ENCODE measurements at places on chromosomes 6 and 20.
A peak's percentile ranks its signal among the peaks of the same experiment; 100 is the strongest.

- no peak for DNase-seq
Measured at GRCh38 chr20:17992224-17992637, 23.4 kb downstream of the MGME1 start.

DNA sequence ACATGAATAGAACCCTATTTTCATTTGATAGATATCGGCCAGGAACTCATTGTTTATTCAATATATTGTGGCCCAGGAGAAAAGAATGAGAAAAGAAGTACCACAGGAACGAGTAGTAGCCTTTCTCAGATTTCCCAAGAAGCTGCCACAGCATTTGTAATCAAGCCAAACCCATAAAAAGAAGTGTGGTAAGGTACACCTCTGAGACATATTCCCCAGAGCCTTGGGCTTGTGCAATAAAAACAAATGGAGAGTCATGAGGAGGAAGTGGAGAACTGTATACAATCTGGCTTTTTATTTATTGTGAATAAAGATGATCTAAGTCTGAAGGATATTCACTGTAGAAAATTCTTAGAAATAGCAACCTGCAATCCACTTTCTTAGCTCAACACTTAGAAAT is 36.7 kb downstream of the KIF6 start:
- no peak for DNase-seq

DNA sequence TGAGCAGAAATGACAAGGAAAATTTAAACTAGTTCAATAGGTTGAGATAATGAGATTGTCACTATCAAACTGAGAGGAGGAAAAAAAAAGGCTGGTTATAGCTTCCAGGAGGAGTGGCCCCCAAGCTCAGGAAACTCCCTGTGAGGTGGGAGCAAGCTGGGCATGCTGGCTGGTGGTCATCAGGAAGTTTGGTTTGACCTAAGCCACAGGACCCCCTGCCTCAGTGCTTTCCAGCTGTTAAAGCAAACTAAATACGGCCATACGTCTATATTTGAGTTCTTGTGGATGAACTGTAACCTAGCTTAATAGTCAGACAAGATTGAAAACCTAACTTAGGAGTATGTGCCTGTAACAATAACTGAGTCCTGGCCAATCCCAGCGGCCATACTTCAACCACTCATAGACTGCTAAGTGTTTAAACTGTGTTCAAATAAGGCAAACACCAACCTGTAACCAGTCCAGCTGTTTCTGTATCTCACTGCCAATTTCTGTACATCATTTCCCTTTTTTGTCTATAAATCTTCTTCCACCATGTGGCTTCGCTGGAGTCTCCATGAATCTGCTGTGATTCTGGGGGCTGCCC is 24.6 kb upstream of the ZBTB24 start:
- DNase-seq, result no peak

- DNase-seq, result no peak
Measured at GRCh38 chr20:14960831-14961230, 623.4 kb upstream of the FLRT3 start.

DNA sequence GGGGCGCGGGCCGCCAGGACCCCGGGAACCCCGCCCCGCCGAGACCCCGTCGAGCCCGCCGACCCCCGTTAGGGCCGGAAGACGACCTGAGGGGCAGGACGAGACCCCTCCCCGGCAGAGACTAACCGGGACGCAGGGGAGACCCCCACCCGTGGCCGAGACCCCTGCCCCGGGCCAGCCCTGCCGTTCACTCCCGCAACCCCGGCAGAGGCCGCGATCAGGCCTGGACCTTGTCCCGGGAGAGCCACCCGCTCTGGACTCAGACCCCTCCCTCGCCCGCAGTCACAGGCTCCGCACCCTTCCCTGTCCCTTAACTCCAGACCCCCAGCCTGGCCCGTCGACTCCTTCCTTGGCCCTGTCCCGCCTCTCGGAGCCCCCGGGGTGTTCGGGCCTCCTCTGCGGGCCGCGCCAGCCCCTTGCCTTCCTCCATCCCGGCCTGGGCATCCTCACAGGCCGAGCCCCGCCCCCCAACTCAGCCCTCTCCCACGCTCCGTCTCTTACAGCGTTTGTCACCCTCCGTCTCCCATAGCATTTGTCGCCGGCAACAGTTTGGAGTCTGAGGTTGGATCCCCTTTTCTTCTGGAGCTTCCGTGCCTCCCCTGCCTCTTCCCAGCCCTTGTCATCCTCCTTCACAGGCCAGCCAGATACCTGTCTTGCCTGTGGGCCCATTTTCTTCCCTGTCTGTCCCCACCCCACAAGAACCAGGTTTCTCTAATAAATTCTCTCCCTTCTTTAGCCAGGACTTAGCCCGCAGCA is 569 bp downstream of the TCEA2 start:
- DNase-seq, result no peak

GRCh38 chr20:34112600-34113101 is 608 bp upstream of the EIF2S2 start:
- DNase-seq, result no peak

GRCh38 chr6:36725581-36725980 is 28.0 kb downstream of the RAB44 start:
- no peak for DNase-seq

DNA sequence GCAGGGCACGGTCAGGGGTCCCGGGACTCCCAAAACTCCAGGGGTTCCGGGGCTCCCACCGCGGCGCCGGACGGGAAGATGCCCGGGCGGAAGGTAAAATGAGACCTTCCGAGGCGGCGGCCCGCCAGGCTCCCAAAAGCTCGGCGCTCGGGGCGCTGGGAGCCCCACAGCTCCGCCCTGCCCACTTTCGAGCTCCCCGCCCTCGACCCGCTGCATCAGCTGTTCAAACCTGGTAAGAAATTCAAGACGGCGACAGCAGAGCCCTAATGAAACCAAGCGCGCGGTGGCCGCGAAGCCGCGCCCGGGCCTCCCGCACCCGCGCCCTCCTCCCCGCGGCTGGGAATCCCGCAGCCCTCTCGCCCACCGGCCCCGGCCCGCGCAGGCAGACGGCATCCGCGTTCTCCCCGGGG is 369 bp downstream of the SLC4A11 start:
- no peak for DNase-seq

DNA sequence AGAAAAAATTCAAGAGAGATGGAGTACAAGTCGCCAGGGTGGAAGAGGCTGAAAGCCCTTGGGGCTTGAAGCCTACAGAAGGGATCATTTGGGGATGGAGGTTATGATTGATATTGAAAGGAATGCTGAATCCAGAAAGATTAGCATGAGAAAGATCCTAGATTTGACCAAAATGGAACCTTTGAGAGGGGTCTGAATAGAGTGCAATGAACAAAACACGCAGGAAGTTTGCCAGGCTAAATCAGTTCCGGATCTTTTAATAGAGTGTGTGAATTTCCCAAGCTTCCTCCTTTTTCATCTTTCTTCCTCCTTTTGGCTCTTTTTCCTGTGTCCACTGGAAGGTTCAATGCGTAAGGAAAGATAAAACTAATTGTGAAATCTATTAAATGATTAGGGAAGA is 15.3 kb downstream of the IPCEF1 start:
- no peak for DNase-seq

DNA sequence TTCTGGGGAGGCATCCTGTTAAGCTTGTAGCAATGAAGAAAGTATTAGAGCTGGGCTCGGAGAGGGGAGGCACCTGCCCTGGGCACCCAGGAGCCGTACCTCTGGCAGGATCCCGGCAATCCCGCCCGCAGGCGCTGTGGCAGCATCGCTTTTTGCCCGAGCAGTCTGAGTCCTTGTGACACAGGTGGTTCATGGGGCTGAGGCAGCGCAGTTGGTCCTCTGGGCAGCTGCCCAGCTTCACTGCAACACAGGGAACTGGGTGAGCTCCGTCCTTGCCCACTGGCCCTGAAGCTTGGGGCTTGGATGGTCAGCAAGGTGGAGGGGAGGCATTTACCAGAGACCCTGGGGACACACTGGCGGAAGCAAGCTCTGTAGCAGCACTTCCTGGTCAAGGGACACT is 4.7 kb downstream of the WFDC5 start:
- no peak for DNase-seq

GRCh38 chr6:1770968-1771723 is 161.4 kb downstream of the FOXC1 start:
- DNase-seq, result peak; percentile 71

GRCh38 chr20:18255526-18255925 is 32.8 kb upstream of the ZNF133 start:
- DNase-seq, result no peak

DNA sequence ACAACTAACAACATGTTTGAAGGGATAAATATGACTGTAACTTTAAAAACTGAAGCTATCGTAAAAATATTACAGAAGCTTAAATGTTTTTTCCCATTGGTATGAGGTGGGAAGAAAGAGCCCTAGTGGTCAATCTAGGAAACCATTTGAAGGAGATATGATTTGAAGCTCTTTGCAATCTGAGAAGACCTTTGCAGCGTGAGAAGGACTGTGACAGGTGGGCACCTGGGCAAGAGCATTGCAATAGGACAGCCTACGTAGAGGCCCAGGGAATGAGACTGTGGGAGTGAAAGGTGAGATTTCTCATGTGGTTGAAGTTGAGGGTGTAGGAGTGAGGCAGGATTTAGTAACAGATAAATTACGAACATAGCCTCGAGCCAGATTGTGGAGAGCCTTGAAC is 108.0 kb upstream of the PDE7B start:
- DNase-seq, result no peak

GRCh38 chr6:12277386-12277785 is 12.8 kb upstream of the EDN1 start:
- DNase-seq, result no peak

DNA sequence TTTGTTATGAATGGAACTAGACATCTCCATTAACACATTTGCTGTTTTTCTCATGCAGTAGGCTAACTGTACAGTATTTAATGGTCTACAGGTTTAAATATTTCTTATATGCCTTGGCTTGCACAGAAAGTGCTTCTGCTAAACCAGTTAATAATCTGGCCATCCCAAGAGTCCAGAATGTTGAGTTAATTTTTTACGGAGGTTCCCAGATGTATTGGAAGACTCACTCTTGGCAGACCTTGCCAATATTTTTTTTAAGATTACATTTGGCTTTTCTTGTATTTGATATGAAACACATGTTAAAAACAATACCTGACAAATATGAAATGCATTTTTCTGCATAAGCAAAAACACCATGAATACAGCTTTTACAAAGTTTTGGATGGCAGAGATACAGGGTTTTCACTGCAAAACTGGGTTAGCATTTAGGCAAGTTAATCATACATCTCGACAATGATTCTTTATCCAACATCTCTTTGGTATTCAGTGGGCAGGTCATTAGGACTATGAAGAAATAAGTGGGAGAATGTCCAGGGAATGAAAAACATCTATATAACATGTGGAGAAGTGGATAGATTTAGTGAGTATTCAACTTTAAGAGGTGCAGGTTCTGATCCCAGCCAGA is 94.0 kb downstream of the SGK1 start:
- no peak for DNase-seq

GRCh38 chr6:104589940-104590339 is 269.8 kb downstream of the HACE1 start:
- no peak for DNase-seq

GRCh38 chr6:53469163-53469562 is 75.7 kb downstream of the GCLC start:
- no peak for DNase-seq

- no peak for DNase-seq
Measured at GRCh38 chr6:73050706-73051105, 174.6 kb downstream of the KHDC1L start.

DNA sequence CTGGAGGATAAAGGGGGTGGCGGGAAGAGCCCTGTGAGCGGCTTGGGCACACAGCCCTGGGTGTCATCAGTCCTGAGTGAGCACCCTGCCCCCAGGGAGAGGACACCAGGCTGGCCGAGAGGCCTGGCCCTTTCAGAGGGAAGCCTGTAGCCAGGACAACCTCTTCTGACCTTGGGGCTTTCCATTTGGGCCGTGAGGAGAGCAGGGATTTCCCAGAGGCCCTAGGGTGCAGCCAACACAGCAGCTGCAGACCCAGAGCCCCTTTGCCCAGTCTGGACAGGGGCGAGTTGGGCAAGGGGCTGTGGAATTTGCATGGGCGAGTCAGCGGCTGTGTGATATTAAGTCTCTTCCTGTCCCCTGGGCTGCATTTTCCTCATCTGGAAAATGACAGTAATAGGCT is 6.3 kb downstream of the MAP1LC3A start:
- DNase-seq, result no peak

DNA sequence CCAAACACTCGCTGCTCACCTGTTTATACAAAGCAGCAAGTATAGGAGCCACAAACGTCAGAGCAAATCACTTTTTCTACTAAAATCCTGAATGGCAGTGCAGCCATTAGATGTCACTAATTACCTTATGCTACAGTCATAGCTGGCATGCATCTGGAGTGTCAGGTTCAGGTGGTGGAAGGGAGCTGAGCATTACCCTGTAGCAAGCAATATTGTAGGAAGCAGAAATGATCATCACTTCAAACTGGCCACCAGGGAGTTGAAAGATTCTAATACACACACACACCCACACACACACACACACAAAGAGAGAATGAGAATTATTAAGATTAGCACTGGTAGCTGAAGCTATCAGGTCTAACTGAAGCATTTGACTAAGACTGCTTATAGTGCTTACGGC is 75.8 kb downstream of the EFHC1 start:
- no peak for DNase-seq

GRCh38 chr6:112745765-112746164 is 398.6 kb downstream of the RFPL4B start:
- no peak for DNase-seq

- no peak for DNase-seq
Measured at GRCh38 chr6:116200619-116201249, 53.1 kb downstream of the TSPYL4 start.

- no peak for DNase-seq
Measured at GRCh38 chr6:44056392-44057237, 70.6 kb downstream of the MRPL14 start.

DNA sequence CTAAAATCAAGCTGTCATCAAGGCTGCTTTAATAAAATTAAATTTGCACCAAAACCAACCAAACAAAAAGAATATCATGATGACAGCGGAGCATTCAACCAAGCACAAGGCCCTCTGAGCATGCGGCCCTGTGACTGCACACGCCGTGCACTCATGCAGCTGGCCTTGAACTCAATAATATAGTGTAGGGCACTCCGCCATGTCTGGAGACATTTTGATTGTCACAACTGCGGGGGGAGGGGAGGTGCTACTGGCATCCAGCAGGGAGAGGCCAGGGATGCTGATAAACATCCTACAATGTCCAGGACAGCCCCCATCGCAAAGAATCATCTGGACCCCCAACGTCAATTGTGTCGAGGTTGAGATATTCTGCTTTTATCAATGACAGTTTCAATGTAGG is 9.7 kb downstream of the MOCS3 start:
- DNase-seq, result no peak

- no peak for DNase-seq
Measured at GRCh38 chr20:14245368-14245970, 91.9 kb downstream of the FLRT3 start.

DNA sequence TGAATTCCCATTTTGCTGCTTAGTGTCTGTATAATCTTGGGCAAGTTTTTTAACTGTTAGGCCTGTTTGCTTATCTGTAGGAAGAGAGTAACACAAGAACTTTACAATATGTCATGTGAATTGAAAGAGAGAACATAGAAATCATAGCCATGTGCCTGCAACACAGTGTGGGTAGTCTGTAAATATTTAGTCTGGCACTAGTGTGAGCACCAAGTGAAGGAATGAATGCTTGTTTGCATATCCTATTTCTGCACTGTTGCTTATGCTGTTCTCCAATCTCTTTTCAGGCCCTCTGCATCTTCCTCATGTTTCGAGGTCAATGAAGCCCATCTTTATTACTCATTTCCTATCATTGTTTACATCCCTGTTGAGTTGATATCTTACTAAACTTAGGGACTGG is 49.2 kb downstream of the CBFA2T2 start:
- DNase-seq, result no peak

- no peak for DNase-seq
Measured at GRCh38 chr6:53483423-53484353, 61.2 kb downstream of the GCLC start.
